ENCODE measurements at places on chromosomes 2 and 18.

- no peak for DNase-seq
Observed at GRCh38 chr2:48113767-48114166, 207.5 kb upstream of the FBXO11 start.

DNA sequence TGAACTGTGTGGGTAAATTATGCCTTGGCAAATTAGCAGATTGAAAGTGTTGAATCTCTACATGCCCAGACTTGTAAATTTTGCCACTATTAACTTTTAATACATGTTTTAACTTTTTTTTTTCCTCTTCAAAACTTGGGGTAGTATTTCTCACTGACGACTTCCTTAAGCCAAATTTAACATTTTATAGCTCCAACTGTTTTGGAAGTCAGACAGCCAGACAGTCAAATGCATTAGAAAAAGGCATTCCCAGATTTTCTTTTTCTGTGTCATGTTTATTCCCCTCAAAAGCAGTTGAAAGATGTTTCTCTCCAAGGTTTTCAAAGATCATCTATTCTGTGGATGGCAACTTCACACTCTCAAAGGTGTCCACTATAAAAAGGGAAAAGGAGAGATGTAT, 226.8 kb upstream of the FN1 start:
- DNase-seq = no peak

DNA sequence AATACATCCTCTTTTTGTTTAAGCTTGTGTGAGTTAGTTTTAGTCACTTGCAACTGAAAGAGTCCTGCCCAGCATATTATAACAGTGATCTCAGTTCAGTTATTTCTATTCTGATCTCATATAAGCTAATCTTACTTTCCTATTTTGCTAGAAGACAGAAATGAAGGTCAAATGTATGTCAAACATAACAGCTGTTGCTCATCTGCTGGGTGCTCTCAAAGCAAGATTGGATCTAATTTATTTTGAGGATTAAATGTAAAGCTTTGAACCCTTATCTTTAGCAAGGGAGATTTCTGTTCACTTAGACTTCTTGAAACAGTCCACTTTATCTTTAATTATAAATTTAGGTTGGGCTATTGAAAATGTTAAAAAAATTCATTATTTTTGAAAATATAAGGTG, 31.2 kb downstream of the CRYGD start:
- DNase-seq = no peak

DNA sequence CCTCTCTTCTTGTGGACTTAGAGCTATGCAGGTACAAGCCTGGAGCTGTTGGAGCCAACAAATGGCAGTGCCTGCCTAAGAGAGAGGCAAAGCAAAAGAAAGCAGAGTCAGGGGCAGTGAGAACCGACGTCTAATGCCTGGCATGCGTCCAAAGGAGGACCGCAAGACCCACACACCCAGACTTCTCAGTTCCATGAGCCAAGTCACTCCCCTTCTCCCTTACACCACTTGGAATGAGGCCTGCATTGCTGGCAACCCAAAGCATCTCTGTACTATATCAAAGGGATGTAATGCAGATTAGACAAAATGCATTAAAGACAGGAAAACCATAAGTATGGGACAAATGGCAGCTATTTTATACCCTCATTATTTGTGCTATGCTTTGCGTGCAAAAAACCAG, 49.9 kb upstream of the RNU4ATAC start:
- DNase-seq = no peak

GRCh38 chr2:142603759-142604158, 273.7 kb upstream of the KYNU start:
- no peak for DNase-seq

DNA sequence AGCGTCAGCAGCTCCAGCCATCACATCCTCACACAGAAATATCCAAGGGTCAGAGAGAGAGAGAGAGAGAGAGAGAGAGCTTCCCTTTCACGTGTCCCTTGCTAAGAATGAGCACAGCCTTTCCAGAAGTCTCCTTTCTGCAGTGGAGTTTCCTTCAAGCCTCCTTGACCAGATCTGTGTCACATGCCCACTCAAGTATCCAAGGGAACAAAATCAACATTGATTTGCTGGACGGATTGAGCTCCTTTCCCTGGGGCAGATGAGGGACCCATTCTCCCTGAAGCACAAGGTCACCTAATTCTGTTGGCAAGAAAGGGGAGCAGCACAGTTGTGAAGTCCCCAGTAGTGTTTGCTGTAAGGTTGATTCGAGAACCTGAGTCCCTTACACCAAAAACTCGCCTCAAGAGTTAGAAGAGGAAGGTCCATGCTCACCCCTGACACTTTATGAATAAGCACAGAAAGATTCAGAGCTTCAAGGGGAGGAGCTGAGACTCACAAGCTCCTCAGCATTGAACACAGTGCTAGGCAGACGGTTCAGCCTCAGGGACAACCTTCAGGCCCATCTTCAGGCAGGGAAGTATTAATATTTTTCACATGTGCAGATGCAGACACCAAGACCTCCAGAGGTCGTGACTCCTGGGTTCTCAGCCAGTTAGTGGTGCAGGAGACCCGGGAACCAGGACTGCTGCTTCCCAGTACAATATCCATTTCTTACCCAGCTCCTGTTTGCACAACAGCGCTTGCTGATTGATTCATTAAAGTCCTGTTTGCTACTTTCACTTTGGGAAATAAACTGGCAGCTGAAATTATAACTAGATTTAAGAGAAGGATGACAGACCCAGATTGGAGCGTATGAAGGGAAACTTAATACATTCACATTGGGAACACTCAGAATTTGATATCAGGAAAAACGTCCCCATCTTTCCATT, 38.2 kb upstream of the MARCO start:
- DNase-seq = no peak

DNA sequence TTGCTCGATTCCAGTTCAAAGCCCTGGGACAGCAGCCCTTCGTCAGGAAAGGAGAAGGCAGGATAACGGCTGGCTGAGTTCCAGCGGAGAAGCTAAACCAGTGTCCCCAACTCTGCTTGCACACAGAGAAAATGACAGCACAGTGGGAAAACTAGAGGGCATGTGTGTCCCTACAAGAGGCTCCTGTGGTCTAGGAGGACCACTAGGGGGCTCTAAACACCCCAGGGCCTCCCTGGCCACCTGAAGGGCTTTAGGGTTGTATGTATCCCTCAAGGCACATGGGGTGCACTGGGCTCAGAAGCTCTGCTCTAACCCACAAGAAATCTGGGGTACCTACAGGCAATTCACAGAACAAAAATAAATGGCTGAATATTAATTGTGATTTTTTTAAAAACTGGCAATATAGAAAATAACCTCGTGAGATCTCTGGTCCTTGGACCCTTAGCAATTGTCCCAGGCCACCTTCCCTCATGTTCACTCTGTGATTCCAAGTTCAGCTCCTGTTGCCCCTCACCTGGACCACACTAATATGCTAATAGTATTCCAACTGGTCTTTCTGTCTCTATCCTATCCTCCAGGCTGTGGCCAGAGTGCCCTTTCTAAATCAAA, 17.5 kb downstream of the STAT1 start:
- DNase-seq = no peak

GRCh38 chr2:100222844-100223243, 80.5 kb upstream of the AFF3 start:
- DNase-seq = no peak

DNA sequence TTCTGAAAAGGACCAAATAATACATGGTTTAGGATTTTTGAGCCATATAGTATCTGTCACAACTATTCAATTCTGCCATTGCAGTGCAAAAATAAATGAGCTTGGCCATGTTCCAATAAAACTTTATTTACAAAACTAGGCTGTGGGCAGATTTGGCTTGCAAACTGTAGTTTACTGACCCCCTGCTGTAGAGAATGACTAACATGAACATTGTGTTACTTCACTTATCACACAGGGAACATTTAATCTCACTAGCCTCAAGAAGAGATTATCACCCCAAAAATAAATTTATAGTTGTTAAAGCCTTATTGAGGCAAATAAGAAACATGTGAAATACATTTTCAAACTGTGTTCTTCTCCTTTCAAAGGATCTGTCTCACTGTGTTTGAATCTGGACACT, 766.2 kb downstream of the MBD2 start:
- DNase-seq = no peak

DNA sequence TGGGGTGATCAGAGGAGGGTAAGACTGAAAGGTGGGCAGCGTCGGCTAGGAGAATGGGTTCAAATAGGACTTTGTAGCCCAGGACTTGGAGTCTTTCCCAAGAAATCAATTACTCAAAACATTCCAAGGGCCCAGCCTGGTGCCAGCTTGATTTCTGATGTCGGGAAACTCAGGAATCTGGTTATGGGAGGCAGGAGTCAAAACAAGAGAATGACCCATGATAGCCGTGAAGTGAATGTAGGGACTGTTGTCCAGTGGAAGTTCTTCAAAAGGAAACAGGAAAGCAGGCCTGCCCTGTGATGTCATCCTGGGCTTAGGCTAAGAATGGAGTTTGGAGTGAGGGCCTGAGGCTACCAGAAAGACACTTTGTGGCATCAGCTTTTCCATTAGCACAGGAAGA, 67.4 kb upstream of the SLC14A2 start:
- no peak for DNase-seq

DNA sequence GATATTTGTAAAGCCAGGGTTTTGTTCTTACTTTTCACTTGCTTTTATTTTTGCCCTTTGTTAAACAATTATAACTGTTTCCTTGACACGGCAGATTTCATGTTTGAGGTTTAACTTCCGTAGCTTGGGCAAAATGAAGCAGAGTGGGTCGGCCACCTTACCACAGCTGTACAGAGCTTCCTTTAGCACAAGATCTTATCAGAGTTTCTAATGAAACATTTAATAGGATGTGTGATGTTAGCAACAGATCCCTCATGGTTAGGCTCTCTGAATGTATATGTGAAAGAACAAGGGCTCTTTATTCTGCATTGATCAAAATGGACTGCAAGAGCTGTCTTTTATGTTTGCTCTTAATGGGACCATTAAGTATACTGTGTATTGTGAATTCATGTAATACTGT, 22.3 kb downstream of the RNF125 start:
- DNase-seq = peak; percentile 57

- no peak for DNase-seq
Observed at GRCh38 chr2:54750040-54750439, 26.6 kb downstream of the EML6 start.

DNA sequence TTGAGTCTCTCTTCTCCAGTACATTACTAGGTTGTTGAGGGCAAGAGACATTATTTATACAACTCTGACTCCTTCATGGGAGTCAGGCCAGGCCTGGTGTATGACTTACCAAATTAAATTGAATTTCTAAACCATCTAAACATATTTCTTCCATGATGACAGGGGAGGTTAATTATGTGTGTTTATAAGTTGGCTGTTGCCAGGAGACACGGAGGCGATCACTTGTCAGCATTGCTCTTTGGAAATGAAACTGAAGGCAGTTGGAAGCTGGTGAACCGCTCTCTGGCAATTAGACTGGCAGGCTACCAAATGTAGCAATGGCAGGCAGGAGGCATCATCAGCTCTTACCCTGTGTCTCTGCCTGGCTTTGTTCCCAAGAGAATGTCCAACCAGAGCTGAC, 241.4 kb downstream of the KCNS3 start:
- DNase-seq = no peak

GRCh38 chr18:28961669-28962228, 784.8 kb upstream of the CDH2 start:
- DNase-seq = no peak

DNA sequence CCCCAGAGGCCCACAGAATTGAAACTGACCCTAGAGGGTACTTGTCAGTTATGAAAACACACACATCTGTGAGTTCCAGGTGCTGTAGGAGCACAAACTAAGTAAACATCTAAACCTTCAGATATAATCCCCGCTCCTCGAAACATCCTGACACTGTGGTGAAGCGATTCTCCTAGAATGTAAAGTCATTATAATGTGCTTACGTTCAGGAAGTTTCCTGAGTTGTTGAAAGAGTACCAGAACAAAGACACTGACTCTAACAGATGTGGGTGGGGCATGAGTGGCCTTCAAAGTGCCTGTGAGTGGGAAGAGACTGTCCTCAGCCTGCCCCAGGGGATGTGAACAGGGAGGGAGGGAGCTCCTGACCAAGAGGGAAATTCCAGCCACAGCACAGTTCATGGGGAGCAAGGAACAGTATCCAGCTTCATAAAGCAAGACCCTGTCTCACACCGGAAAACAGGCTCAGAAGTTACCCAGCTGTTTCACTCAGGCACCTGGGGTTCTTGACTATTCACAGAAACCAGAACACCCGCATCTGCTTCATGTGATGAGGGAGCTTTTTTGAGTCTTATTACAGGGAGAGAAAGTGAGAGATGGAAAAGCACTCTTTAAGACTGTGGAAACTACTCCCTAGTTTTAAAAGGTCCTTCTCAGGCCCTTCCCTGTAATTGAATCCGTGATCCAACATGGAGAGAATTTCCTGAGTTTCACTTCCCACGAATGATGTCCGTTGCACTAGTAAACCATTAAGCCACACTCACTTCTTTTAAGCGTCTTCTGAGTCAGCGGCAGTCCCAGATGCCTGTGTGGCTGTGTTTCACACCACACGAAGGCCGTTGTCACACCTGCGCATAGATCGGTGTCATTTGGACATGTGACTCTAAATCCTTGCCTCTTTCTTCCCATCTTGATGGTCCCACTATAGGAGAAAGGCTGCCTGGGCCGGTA, 88.6 kb upstream of the EML6 start:
- DNase-seq = no peak

GRCh38 chr2:141513853-141514252, 617.0 kb downstream of the LRP1B start:
- DNase-seq = no peak

GRCh38 chr18:68916734-68917133, 118.9 kb downstream of the CCDC102B start:
- DNase-seq = no peak

All from stimulated activated CD8-positive, alpha-beta memory T cell treated with anti-CD3 and anti-CD28 coated beads, Interleukin-4, amount 100 ng/mL, for 48 hours (primary cell).